ENCODE measurements at places on chromosomes 5 and 9. TPM values are rescaled to one million over a fixed set of nuclear protein-coding genes. Genes with fewer than 3 reads are reported as not detected.

Gene WDR38
- not detected for total RNA-seq

Gene DIAPH1
- 32.7 TPM for total RNA-seq

Gene TPRN
- 6.4 TPM for total RNA-seq

Gene CARTPT
- total RNA-seq: not detected

Gene ATP10B
- not detected for total RNA-seq

Gene OSMR
- total RNA-seq: 19.9 TPM

Gene ANXA6
- total RNA-seq: 405 TPM

Gene ZNF454
- total RNA-seq: 0.84 TPM

Gene MAMDC2
- total RNA-seq: 2.2 TPM

Gene CDH6
- 0.30 TPM for total RNA-seq

All from bronchus fibroblast of lung (primary cell).